ENCODE measurements at places on chromosomes 5 and 9.

GRCh38 chr5:98050583-98050982 is 722.9 kb upstream of the RGMB start:
- no peak for DNase-seq

DNA sequence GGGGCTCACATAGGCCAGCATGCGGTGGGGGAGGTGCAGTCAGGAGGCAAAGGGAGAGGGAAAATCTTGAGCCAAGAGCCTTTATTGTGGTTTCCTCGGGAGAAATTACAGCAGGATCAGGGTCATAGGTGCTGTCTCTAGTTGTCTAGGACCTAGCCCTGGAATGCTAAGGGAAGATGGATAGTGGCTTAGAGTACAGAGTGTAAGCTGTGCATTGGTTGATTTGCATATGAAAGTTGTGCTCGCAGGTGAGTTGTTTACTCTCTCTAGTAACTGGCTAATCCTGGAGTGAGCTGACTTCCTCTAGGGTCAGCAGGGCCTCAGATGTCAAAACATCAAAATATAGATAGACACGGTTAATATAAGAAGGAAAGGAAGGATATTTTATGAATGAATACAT is 877.7 kb downstream of the TLE4 start:
- DNase-seq: no peak

DNA sequence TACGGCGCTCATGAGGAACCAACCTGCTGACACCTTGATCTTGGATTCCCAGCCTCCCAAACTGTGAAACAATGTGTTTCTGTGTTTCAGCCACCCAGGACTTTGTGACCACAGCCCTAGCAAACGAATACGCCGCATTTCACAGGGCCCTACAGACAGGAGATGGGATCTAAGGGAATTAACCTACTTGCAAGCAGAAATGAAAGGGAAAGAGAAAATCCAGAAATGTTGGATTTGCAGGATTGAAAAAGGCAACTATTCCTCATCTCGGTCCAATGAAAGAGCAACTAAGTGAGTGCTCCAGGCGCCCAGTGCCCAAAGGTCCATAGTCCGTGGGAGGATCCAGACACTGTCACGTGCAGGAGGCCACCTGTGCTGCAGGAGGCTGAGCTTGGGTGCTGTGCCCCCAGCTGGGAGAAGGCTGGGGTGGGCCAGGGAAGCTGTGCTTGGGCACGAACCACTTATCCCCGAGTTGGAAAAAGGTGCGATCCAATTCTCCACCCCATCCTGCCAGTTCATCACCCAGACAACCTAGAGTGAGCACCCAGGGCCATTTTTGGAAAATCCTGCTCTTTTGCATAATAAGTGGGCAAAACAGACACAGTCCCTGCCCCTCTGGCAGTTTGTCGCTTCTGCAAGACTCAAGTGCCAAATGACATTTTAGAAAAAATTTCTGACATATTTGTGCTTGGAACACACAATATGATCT is 177.9 kb downstream of the C9orf50 start:
- DNase-seq: no peak

DNA sequence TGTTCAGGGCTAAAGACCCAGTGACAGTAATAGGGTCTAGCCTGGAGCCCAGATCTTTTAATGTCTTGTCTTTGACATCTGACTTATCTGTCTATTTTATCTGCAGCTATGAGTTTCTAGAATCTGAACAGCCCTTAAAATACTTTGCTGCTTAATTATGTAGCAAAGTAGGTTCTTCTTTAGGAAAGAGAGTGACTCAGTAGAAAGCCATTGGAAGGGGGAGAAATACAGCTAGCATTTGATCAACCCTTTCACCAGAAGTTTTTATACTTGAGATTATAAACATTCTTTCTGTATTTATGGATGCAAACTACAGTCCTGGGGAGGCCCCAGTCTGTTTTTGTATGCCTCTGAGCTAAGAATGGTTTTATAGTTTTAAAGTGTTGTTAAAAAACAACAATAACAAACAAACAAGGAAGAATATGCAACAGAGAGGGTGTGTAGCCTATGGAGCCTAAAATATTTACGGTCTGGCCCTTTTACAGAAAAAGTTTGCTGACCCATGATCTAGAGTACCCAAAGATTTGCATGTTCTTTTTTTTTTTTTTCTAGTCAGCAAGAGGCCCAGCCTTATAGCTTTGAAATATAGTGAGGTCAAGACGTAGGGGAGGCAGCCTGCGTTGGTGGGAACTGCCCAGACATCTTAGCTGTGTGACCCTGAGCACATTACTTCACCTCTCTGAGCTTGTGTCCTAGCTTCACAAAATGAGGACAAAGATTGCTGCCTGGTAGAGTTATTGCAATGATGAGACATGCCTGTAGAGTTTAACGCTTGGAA is 9.7 kb downstream of the GSN start:
- DNase-seq: no peak

- DNase-seq: no peak
Observed at GRCh38 chr5:170390472-170390871, 1.3 kb upstream of the KCNMB1 start.

- DNase-seq: no peak
Observed at GRCh38 chr9:24245988-24246387, 299.7 kb downstream of the IZUMO3 start.

GRCh38 chr5:37043693-37044092 is 167.1 kb downstream of the NIPBL start:
- no peak for DNase-seq

DNA sequence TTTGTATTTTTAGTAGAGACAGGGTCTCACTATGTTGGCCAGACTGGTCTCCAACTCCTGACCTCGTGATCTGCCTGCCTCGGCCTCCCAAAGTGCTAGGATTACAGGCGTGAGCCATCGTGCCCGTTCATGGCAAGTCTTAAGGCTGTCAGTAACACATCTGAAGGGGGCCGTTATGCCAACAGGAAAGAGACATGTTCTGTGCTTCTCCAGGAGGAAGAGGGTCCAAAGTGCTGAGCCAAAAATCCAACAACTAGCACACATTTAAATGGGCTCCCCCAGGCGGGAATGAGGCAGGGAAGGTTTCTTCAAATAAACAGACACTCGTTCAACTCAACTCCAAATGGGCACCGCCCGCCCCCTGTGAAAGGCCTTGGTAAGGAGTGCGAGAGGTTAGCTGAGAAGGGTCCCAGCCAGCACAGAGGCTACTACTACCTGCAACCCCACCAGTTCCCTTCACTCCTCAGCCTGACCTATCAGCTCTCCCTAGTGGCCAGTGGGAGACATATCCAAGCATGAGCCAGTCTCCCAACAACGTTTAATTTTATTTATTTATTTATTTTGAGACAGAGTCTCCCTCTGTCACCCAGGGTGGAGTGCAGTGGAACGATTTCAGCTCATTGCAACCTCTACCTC is 84.1 kb upstream of the DMRT1 start:
- no peak for DNase-seq

GRCh38 chr5:100877274-100877673 is 25.8 kb downstream of the ST8SIA4 start:
- DNase-seq: no peak

DNA sequence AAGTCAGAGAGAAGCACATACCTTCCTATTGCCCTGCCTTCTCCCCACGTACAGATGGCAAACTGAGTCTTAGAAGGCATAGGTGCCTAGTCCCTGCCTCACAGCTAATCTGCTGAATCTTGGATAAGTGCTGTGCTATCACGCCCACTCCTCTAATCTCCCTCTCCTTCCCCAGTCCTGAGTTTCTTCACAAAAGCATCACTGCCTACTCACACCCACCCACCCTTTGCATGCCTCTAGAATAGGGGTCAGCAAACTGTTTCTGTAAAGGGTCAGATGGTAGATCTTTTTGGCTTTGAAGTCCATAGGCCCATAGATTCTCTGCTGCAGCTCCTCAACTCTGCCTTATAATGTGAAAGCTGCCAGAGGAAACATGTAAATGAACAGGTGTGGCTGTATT is 23.2 kb upstream of the JADE2 start:
- no peak for DNase-seq

GRCh38 chr5:8756498-8757084 is 789.3 kb downstream of the SEMA5A start:
- DNase-seq: no peak

GRCh38 chr5:16120579-16120978 is 59.0 kb downstream of the MARCHF11 start:
- no peak for DNase-seq

GRCh38 chr9:115507148-115507547 is 389.2 kb upstream of the TNC start:
- no peak for DNase-seq

DNA sequence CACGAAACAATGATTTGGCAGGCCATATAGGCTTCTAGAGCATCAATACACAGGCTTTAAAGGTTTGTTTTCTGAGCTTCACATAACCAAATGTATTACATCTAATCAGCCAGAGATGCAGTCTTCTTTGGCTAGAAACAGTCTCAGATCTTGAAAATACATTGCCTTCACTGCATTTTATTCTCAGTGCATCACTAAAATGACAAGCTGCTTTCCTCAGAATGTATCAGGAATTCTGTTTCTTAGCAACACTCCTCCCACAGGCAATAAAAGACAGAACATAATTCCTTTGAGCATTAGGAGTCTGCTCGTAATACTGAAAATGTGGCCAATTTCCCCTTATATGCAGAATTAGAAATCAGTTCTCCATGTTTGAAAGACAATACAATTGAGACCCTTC is 36.9 kb downstream of the FEM1C start:
- DNase-seq: no peak

DNA sequence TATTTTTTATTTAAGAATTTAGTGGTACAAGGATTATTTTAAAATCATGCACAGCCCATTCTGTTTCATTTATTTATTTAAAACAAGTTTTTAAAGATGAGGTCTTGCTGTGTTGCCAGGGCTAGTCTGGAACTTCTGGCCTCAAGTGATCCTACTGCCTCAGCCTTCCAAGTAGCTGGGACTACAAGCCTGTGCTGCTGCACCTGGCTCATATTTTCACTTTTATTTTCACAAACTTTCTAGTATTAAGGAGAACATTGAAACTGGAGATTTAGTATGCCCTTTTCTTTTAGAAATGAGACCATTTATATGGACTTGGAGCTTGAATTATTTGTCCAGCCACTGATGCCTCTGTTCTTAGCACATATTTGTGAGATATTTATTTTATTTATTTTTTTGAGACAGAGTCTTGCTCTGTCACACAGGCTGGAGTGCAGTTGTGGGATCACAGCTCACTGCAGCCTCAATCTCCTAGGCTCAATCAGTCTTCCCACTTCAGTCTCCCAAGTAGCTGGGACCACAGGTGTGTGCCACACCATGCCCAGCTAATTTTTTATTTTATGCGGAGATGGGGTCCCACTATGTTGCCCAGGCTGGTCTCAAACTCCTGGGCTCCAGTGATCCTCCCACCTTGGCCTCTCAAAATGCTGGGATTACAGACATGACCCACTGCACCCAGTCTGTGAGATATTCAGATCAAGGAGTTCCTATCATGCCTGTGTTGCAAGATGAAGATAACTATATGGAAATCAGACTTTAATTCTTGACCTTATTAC is 7.4 kb downstream of the DMXL1 start:
- no peak for DNase-seq

DNA sequence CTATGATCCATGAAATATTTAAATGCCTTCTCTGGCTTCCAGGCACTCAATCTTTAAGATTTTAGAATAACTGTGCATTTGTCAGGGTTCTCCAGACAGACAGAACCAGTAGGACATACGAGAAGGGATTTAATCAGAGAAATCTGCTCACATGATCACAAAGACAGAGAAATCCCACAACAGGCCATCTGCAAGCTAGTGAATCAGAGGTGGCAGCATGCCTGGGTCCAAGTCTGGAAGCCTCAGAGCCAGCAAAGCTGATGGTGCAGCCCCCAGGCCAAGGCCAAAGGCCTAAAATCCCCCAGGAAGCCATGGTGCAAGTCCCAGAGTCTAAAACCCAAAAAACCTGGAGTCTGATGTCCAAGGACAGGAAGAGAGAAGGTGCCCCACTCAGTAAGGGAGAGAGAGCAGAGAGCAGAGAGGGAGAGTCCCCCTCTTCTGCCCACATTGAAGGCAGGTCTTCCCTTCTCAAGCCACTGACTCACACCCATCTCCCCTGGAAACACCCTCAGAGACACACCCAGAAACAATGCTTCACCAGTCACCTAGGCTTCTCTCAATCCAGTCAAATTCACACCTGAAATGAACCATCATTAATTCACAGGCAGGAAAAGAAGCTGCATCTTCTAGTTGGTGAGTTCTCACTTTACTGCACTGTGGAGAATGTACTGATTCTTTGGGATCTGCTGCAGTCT is 48.7 kb downstream of the CAMSAP1 start:
- no peak for DNase-seq

DNA sequence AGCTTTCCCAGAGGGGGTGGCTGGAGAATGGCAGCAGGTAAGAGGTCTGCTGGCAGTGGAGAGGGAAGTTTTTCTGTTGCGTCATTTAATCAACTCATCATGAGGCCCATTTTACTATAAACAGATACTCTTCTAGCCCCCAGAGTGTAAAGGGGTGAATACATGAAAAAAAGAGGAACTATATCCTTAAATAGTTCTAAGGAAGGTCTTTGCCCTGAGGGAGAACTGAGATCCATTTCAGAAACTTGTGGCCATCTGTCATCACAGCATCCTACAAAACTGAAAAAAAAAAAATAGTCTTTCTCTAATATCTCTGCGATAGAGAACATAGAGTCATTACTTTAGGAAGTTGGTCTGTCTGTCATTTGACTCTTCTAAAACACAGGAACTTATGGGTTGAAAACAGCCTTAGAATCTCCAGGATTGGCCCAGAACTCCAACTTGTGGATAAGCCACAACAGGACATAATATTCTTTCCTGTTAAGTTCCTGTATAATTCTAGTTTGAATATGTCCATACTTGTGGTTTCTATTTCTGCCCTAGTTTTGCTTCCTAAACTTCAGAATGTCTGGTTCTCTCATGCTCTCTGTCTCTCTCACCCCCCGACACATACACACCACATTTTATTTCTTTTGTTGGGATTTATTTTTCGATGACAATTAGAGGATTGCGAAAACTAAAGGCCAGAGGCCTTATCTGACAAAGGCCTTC is 238.5 kb upstream of the PIK3R1 start:
- DNase-seq: no peak

GRCh38 chr5:14399054-14399692 is 182.4 kb upstream of the OTULINL start:
- DNase-seq: no peak

GRCh38 chr5:130021876-130022275 is 117.6 kb downstream of the CHSY3 start:
- DNase-seq: no peak

DNA sequence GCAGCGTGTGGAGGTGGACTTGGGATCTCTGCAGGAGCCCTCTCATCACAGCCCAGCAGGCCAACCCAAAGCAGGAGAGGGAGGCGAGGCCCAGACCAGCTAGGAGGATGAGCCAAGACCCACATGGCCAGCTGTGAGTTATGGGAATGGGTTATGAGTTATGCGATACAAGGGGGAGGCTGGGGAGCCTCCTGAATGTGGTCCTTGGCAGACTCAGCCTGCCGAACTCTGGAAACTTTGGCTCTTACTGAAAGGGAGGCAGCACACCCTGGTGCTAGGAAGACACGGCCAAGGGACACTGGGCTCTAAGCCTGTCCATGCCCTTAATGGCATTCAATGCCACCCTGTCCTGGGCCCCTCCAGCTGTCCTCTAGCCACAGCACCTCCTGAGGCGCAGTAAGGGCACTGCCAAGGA is 7.7 kb upstream of the VAV2 start:
- DNase-seq: no peak

GRCh38 chr9:111572950-111573604 is 26.4 kb downstream of the PTGR1 start:
- no peak for DNase-seq

Measured in activated naive CD4-positive, alpha-beta T cell (primary cell).